ENCODE measurements at places on chromosomes 16 and 17.

DNA sequence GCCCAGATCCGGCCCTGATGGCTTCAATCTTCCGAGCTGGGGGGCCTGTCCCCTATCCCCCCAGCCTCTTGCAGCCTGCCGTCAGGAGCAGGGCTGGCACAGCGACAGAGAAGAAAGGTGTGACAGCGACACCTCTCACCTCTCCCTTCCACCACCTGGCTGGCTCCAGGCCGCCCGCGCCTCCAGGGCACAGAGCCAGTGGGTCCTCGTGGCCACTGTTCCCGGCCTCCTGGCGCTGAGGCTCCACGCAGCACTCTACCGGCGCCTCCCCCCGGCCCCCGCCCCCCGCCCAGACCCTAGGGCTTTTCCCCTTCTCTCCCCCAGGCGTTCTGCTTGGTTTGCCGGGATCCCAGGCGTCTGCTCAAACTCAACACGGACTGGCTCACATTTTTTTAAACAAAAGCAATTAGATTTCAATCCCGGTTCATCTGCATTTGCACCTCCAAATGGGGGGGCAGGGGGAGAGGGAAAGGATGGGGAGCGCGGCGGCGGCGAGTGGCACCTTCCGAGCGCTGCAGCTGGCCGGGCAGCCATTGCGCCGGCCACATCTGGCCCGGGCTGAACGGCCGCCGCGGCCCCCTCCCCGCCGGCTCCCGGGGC, 12.8 kb upstream of the CBX8 start:
- no peak for DNase-seq

DNA sequence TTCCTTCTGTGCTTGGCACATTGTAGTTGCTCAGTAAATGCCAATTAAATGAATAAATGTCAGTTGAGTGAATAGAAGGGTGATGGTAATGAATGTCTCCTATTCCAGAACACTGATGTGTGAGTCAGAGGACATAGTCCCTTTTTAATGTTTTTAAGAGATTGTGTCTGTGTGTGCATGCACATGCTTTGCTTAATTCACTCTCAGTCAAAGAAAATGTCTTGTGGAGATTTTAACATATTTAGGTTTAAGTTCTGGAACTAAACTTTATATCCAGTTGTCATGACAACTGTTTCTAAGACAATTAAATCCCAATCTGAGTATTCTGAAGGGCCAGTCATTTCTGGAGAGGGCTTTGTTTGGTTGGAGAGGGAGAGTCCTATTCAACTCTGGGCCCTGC, 255.3 kb upstream of the CDH11 start:
- no peak for DNase-seq

GRCh38 chr16:82585675-82586074, 41.1 kb upstream of the CDH13 start:
- no peak for DNase-seq

DNA sequence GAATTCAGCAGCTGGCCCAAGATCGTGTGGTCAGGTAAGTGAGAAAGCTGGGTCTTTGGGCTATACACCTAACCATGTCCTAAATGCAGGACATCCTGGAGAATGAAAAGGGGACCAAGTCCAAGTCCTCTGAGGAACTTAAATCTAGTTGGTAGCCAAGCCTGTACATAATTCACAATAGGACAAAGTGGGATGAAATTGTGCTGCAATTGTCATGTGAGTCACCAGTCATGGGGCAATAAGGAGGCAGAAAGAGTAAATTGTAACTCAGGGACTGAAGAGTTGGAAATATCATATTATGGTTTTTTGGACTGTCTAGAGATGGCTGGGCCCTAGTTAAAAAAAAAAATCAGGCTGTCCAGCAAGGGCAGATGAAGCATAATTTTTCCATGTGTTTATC, 202.6 kb downstream of the CYLD start:
- DNase-seq: no peak

DNA sequence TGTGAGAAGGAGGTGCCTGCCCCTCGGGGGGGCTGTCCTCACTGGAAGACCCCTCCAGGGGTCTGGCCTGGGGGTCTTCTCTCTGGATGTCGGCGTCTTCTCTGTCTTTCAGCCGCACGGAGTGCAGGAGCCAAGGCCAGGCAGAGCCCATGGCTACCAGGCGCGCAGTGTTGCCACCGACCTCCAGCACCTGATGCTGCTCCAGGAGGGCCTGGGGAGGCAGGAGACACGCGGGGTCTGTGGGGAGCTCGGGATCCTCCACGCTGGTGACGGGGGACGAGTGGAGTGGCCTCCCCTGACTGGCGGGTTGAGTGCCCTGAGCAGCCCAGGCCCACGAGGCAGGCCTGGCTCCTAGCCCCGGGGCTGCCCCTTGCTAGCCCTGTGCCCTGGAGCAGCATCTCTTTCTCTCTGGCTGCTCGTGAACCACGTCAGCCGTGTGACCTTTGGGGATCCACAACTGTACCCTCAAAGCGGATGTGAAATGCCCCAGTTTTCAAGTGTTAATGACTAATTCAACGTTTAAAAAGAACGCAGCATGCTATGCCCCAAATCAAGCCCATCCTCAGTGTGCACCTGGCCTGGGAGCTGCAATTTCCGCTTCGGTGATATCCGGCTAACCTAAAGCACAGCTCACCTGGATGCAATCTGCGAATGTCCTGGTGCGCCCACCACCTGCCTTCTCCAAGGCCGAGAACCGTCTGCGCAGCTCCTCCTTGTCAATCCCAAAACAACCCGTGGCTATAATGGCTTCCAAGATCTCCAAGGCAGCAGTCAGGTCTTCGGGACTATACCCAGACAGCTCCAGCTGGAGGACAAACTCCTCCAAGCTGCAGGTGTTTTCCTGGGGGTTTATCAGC, 62.9 kb downstream of the IL21R start:
- no peak for DNase-seq

DNA sequence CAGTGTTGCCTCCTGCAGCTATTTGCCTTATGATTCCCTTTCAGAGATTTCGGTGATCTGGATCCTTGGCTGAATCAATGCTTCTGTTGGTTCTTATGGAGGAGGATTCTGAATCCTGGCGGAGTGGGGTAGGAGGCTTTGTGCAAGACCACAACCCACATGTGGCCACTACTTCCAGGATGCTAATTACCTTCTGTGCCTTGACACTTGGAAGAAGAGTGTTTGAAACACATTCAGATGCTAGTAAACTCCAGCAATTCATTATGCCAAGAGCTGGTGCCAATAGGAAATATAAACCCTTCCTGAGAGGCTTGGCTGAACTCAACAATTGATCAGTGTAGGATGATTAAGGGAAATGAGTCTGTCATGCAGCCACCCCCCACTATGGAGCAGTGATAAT, 12.1 kb upstream of the NLRP1 start:
- no peak for DNase-seq

- no peak for DNase-seq
Measured at GRCh38 chr17:45841186-45841585, 3.5 kb upstream of the SPPL2C start.

DNA sequence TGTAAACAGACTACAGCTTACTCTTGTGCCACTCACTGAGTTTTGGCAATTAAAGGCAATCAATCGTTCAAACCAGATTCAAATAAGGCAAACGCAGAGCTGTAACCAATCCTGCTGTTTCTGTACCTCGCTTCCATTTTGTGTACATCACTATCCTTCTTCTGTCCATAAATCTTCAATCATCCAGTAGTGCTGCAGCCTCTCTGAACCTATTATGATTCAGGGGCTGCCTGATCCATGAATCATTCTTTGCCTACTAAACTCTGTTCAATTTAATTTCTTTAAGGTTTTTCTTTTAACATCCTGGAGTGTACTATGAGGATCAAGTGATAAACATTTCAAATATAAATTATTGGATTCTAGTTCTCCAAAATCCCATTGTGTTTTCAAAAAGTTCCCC, 93.9 kb downstream of the CEP112 start:
- no peak for DNase-seq

GRCh38 chr17:82173351-82174041, 39.1 kb downstream of the CCDC57 start:
- no peak for DNase-seq

GRCh38 chr17:71649941-71650350, 470.9 kb upstream of the SOX9 start:
- no peak for DNase-seq

DNA sequence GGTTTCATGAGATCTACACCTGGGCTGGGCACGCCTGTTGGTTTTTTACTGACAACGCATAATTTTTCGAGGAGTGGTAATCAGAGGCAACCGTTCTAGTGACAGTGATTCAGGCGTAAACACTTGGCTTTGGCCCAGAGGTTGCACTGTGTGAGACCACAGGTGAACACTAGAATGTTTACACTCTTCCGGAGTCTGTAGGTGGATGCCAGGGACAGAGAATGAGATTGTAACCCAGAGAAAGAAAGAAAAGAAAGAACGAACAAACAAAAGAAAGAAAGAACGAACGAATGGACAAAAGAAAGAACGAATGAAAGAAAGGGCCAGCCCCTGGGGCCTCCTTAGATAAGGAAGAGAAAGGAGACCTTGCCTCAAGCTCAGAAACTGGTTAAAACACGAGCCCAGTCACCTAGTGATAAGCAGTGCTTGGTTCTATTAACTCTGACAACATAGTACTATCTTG, 113.2 kb downstream of the PRKCB start:
- no peak for DNase-seq

DNA sequence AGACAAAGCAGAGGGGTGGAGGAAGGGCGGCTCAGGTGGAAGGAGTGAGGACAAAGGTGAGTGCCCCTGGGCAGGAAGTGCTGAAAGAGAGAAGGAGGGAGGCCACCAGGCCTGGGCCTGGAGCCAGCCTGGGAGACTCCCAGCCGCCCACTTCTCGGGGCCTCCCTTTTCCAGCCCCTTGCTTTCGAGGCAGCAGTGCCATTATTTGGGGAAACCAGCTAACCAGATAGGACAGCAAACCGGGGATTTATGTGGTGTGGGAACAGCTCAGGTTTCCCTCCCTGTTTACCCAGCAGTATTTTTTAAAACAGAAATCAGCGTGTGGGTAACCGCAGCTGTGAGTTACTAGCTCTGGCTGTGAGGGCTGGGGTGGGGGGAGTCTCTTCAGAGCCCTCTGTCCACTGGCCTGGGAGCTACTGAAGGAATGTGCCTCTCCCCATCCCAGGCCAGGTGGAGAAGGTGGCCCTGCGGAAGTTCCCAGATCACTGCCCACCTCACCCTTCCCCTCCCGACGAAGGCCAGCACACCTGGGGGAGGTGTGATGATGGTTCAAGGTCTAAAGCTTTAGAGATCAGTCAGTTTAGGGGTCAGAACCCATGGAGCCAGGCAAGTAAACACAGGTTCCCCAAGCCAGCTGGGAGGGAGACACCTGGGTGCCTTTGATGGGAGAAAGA, 8.4 kb upstream of the MEOX1 start:
- no peak for DNase-seq

DNA sequence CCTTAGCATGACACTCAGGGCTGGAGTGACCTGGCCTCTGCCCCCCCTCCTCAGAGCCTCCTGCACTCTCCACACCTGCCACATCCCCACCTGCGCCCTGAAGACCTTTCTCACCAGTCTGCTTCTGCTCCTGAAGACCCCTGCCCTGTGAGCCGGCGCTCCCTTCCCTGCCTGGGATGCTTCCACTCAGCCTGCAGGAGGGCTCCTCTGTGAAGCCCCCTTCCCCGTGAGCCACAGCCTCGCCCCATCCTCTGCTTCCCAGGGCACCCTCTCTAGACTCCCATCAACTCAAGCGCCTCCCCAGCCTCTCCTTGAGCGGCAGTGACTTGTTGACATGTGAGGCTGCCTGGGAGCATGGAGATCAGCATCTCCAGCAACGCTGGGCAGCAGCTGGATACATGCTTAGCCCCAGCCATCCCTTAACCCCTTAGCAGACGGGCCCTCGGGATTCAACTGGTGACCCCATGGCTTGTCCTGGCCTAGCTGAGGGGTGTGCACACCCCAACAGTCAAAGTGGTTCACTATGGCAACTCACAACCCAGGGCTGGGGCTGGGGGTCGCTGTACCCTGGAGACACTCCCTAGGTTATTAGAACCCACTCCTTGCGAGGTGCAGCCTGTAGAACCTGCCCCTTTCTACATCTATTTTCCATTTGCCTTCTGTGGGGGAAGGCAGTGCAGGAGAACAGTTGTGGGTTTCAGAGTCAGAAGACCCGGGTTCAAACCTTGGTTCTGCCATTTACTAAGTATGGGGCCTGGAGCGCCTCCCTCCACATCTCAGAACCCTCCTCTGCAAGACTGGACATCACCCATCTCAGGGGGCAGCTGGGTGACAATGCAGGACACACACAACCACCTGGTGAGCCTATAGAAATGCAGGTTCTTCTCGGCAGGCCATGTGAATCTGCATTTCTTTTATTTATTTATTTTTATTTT, 21.5 kb downstream of the TMEM235 start:
- DNase-seq: no peak

DNA sequence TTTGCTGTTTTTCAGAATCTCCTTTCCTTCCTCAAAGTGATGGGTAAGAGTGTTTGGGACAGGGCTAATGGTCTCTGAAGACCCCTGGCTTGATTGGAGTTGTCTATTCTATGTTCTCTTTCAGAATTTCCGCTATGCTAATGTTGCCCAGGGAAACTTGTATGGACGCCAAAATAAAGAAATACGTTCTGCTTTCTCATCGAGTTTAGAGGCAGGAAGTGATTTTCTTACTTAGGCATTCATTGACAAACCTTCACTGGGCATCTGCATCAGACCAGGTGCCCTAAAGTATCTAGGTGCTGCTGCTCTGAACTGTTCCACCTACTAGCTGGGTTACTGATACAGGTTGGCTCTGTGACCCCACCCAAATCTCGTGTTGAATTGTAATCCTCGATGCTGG, 787.9 kb upstream of the EEF2KMT start:
- no peak for DNase-seq

GRCh38 chr16:50916040-50916439, 174.2 kb downstream of the CYLD start:
- DNase-seq: no peak

- no peak for DNase-seq
Measured at GRCh38 chr16:2071454-2072202, 23.8 kb downstream of the TSC2 start.

DNA sequence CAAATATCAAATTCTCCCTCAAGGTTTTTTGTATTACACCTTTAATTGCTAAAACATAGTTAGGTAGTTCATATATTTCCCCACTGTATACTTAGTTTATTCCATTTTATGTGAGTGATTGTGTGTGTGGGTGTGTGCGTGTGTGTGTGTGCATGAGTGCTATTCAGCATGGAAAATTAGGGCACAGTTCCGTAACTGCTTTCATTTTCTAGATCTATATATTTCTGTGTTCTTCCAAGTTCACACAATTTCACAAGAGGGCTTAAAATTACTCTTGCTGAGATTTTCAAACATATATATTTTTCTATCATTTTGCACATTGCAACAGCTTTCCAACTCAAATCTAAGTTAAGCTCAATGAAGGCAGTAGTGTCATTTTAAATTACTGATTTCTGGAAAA, 782.9 kb upstream of the SOX9 start:
- DNase-seq: no peak

GRCh38 chr16:78770353-78771091, 671.1 kb downstream of the WWOX start:
- peak; percentile 27 for DNase-seq

- DNase-seq: no peak
Measured at GRCh38 chr17:63447471-63448009, 1.4 kb upstream of the CYB561 start.

GRCh38 chr17:17304521-17304985, 1.4 kb downstream of the NT5M start:
- DNase-seq: no peak

GRCh38 chr16:35506018-35506897, 2046.8 kb downstream of the TP53TG3F start:
- no peak for DNase-seq

All from D721Med (cell line).